ENCODE measurements at places on chromosomes 11 and 22.

DNA sequence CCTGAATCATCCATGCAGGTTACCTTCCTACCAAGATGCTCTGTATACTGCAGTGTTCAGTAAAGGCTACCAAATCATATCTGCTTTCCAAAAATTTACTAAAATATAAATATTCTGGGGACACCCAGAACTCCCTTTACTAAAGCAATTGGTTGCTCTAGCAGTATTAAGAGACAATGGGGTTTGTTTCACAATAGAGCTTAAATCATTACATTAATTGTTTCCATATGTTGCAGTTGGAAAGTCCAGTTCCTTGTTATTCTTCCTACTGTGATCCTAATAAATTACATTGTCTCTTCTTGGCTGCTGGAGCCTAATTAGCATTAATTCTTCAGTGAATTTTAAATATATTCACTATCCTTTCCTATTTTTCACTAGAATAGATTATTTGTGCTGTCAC, 316.0 kb upstream of the MTNR1B start:
- no peak for DNase-seq

DNA sequence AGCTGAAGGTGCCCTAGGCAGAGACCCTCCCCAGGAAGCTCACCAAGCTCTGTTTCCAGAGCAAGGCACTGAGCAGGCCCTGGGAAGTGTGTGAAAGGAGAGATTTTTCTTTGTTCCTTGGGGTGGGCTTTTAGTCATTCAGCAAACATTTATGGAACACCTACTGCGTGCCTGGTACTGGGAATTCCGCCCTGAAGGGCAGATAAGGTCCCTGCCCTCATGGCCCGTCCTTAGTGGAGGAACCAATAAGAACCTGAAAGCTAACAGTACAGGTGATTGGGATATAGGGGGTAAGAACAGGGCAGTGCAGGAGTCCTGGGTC, 3.9 kb downstream of the TMEM134 start:
- no peak for DNase-seq

DNA sequence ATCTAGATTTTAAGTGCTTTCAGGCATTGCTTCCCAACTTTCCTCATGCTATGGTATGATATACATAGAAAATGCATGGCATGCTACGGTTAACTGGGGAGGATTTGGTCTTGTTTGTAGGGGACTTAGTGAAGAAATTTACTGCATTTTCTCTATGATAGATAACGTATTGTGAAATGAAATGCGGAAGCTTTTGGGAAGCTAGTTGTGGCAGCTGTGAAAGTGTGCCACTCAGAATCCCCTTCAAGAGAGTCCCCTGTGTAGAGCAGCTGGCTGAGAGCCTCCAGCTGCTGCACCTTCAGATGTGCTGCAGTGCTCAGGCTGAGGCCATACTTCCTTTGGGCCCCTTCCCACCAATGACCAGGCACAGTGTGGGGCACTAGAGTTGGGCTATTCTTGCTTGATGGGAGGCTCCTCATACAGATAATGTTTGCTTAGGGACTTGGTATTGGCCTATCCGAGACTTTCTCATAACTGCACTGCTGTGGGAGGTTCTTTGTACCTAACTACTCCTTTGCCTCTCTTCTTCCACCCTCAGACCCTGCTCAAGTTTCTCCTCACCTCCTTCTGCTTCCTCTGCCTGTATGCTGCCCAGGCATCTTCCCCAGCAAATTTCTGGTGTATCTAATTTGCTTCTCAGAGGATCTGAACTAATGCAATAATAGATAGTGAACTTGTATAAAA, 67.3 kb downstream of the HIPK3 start:
- no peak for DNase-seq

DNA sequence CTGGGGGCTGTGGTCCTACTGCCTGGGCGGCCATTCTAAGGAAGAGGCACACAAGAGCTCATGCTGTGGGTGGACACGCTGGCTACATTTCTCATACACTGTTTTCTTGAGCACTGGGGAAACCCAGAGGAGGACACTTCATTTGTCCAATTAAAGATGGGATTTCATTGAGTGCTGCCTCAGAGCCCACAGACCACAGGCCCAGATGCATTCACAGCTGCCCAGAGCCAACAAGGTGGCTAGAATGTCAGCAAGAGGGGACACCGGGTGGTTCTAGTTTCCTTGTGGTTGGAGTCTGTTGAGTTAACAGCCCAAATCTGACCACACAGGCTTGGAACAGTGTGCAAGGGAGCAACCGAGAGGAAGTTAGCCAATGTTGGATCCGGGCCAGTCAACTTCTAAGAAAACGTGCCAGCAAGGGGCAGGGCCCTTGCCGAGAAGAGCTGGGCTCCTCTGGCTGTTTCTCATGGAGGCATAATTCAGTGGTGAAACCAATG, 35.0 kb upstream of the SORL1 start:
- DNase-seq = peak; percentile 92

DNA sequence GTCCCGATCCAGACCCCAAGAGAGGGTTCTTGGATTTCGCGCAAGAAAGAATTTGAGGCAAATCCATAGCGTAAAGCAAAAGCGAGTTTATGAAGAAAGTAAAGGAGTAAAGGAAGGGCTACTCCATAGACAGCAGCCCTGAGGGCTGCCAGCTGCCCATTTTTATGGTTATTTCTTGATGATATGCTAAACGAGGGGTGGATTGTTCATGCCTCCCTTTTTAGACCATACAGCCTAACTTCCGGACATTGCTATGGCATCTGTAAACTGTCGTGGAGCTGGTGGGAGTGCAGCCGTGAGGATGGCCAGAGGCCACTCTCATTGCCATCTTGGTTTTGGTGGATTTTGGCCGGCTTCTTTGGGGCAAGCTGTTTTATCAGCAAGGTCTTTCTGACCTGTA, 19.4 kb upstream of the SHANK3 start:
- DNase-seq = no peak

- no peak for DNase-seq
Observed at GRCh38 chr11:68090706-68091105, 30.5 kb downstream of the CHKA start.

GRCh38 chr22:50581950-50582492, 628 bp downstream of the CHKB start:
- DNase-seq = no peak

DNA sequence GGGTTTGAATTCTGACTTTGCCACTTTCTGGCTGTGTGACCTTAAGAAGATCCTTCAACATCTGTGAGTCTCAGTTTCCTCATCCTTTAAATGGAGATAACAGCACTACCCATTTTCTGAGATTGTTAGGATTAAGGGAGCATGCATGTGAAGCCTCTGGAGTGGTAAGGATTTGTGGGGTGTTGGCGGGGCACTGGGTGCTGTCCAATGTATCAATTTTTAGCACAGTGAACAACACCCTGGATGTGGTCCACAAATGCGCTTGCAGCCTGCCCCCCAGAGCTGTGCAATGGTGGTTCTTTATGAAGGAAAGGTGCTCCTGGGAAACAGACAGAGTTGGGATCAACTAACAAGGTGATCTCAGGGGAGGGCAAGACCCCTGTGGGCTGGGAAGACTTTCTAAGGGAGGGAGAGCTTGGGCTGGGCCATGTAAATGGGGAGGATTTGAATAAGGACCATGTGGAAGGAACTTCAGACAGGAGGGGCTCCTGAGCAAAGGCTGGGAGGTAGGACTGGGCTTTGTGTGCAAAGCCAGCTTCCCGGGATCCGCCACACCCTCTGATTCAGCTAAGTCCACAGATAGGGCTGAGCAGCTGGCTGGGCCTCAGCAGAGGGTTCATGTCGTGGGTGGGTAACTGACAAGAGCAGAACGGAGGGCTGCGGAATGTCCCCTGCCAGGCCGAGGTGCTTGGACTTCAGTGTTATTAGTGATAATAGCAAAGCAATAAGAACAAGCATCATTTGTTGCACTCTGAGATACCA, 22.7 kb upstream of the RASD2 start:
- DNase-seq = no peak

- peak; percentile 74 for DNase-seq
Observed at GRCh38 chr11:12556788-12557384, 117.3 kb upstream of the TEAD1 start.

- DNase-seq = no peak
Observed at GRCh38 chr11:36273110-36273509, 16.1 kb downstream of the COMMD9 start.

GRCh38 chr11:115759622-115760460, 255.6 kb upstream of the CADM1 start:
- DNase-seq = peak; percentile 49

DNA sequence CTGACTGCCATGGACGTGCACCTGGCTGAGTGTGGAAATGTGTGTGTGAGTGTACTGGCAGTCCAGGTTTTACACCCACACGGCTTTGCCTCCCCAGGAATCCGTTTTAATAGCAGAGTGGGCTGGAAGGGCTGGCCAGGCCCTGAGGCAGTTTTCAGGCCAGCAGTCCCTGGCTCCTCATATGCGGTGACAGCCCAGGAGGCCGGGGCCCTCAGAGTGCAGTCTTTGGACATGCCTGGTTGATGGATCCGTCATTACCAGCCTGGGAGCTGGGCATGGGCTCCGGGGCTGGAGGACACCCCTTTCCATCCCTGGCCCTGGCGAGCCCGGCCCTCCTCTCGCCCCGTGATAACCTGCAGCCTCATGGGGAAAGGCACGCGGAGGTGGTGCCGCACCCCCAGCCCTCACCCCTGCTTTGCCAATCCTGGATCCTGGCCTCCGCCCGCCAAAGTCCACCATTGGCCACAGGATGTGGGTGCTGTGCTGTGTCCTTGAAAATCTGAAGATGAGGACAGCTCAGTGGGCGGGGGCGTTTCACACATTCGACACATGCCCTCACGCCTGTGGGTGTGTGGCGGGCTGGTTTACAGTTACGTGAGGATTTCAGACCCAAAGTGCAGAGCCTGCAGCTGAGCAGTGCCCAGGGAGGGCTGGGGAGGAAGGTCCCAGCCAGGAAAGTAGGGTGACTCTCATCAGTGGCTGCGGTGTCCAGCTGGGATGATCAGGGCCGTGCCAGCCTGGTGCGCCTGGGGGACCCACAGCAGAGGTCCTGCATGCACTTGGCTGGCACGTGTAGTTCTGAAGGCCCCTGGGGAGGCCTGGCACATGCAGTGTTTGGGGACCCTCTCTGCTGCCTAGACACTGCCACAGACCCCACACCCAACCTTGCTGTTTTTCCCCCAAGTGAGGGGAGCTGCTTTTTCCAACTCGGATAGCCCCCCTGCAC, 55.1 kb downstream of the RTN4R start:
- DNase-seq = no peak

- DNase-seq = no peak
Observed at GRCh38 chr11:83682611-83682973, 396.4 kb upstream of the CCDC90B start.

DNA sequence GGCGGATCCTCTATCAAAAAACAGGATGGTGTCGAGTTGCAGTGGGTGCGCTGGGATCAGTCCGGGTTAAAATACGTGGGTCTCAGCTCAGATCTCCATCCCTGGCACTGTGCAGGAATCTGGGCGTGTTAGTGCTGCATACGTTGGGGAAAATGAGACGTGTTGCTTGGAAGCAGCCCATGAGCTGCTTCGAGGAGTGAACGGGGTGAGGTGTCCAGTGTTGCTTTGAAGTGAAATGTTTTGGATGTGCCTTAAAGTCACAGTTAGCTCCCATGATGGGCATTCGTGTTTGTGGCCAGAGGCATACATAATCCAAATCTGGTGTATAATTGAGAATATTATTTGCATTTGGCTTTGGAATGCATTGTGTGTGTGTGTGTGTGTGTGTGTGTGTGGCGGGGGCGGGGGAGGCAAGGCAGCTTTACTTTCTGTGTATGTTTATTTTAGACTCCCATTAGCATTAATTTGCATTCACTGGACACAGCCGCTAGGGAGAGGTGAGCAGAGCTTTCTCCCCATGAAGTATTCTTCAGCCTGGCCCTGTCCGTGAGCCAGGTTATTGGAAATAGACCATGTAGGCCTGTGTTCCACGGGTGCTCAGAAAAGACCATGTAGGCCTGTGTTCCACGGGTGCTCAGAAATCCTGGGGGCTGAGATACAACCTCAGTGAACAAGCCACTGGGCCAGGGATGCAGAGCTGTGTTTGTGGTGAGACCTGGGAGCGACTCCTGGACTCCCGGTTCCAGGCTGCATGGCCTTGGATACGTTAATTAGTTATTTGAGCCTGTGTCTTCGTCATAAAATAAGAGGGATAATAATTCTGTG, 134.6 kb downstream of the ST3GAL4 start:
- no peak for DNase-seq

DNA sequence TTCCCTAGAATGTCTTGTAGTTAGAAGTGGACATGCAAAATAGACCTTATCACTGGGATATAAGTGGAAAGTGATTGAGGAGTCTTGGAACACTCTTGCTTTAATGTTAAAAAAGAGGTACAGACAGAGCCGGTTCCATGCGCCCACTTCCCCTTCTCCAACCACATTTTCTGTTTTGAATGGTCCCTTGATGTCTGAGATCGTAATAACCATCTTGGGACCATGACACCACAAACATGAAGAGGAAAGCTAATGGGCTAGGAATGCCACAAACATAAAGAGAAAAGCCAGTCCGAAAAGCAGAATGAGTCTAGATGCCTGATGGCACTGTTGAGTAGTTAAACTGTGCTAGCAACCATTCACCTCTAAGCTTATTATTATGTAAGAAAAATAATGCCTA, 54.8 kb upstream of the SPON1 start:
- no peak for DNase-seq

DNA sequence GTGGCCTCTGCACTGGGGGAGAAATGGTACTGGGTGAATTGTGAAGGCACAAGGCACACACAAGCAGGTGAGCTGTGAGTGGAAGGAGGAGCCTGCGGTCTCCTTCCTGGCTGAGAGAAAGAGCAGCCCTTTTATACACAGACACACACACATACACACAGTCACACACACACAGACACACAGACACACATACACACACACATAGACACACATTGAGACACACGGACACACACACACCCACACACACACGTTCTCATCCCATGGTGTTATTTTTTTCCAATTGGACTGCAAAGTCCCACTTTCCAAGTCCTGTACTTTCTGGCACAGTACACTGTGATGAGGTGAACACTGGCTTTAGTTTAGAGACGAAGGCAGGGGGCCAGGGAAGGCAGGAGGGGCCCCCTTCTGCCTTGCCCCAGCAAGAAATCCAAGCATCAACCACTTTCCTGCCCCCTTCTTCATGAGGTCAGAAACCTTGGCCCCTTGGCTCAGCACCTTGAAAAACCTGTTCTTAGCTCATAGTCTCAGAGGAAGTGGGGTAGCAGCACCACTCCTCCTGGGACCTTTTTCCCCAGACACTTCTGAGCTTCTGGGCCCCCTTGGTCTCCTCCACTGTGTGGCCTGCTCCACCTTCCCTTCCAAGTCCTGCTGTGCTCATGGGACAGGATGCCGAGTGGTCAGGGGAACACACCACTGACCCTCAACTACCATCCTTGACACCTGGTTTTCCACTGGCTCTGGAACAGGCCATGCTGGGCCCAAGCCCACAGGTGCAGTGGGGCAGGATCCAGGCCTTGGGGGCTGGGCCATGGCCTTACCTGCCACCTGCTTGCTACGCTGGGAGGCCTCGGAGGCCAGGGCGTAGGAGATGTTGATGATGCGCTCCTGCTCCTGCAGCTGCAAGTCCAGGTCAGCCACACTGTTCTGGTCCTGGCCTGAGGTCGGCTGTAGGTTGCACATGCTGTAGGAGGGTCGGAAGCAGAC, 43.8 kb downstream of the C11orf58 start:
- no peak for DNase-seq
